ENCODE measurements at places on chromosomes 6 and 20.
A peak's percentile ranks its signal among the peaks of the same experiment; 100 is the strongest.

GRCh38 chr6:28357036-28357435 lies 7.3 kb downstream of the ZKSCAN3 start:
- DNase-seq: peak; percentile 8

DNA sequence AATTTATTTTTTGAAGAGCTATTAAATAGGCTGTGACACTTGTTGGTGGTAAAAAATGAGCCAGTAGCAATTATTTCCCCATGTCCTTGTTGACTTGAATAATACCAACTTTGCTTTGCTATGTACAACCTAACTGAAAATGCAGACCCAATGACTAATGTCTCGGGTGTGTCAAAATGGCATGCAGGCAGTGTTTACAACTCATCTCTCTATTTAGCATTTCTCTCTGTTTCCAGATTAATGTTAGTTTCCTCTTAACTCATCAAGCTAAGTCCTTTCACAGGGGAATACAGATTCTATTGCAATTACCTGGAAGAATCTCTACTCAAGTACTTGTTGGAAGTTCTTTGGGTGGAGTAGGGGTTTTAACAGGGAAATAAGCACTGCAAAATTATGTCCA lies 504.4 kb downstream of the BCKDHB start:
- DNase-seq: no peak

DNA sequence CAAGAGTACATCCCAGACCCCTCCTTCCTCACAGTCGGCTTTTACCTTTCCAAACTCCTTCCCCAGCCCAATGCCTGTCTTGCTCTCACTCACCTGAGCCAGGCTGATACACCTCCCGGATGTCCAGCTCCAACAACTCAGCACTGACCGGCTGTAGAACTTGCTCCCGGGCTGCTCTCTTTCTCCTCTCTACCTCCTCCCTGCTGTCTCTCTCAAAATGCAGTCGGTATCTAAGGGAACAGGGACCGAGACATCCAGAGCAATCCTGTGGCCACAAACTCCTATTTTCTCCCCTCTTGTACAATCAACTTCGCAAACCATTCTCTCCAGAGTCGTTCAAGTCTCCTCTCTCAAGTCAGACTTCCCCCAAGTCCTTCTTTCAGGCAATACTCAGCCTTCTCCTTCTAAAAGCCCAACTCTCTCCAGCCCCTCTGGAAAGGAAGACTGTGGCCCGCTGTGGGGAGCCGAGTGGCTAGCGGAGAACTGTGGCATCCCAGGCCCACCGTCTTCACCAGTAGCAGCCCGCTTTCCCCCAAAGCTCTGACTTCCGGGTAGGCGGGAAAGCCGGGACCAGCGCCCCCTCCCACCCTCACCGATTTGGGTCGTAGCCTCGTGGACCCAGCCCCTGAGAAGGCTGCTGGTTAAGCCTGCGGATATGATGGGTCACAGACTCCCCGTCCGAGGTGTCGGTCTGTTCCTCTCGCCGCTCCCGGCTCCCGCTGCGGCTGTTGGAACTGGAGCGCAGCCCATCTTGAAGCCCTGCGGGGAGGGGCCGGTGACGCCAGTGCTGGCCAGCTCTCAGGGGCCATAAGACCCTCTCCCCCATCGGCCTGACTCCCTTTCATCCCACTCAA lies 1.1 kb downstream of the GNL1 start:
- DNase-seq: peak; percentile 48

DNA sequence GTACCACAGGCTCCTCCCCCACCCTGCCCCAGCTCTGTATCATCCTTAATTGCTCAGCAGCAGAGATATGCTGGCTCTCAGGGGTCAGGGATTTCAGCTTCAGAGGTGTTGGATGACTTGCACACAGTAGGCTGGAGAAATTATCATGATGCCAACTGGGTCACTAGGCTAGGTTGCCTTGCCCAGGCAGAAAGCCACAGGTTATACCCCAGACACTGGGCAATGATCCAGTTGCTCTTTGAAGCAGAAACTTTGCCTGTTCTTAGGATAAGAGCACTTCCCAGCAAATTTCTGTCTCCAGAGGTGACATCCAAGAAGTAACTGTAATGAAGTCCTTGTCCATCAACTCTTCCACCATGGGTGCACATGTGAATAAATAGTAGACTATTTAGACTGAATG lies 38.3 kb upstream of the SCML4 start:
- DNase-seq: no peak

DNA sequence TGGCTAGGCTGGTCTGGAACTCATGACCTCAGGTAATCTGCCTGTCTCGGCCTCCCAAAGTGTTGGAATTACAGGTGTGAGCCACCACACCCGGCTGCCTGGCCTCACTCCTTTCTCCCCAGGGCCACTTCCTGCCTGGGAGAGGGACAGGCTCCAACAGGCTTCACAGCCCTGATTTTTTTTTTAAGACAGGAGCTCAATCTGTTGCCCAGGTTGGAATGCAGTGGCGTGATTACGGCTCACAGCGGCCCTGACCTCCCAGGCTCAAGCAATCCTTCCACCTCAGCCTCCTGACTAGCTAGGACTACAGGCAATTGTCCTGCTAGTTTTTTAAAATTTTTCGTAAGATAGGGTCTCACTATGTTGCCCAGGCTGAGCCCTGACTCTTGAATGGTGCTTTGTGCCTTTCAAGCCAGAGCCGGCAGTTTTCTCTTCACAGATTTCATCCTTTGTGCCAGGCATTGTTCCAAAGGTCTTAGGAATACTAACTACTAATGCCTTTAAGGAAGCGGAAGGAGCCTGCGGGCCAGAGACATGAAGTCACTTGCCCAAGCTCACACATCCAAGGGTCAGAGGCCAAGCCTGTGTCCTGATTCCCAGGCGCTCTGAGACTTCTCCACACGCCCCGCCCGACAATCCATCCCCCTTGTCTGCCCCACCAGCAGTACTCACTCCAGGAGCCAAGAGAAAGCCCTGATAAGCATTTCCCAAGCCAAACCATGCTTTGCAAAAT lies 19.2 kb downstream of the CAPN11 start:
- DNase-seq: no peak

GRCh38 chr6:16555550-16555949 lies 205.7 kb downstream of the ATXN1 start:
- DNase-seq: no peak

DNA sequence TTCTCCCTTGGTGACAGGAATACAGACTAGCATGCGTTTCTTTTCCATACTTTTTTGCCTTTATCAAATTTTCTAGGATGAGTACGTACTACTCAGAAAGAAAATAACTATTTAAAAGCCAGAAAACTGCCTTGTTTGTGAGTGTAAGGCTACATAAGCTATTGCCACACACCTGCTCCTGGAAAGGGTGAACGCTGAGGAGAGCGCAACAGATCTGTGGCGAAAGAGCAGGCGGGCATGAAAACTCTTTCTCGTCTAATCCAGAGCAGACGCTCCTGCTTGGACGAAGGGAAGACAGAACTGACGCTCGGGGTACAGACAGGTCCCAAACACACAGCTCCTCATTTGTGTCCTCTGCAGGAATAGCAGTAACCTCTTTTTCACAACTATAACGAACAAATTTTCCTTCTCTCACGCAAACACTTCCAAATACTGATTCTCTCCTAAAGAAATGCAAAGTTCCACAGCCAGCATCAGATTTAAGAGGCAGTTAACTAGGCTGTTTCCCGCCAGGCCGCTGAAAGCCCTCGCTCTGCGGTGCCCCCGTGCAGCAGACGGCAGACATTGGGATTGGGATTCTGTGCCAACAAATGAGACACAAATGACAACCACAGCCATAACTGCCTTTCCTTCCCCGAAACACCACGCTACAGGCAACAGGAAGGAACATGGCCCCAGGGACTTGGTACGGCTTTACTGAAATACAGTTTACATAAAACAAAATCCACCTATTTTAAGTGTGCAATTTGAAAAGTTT lies 20.0 kb downstream of the TAF4 start:
- no peak for DNase-seq

- DNase-seq: no peak
These were observed 539.1 kb upstream of the MARCKS start for GRCh38 chr6:113317891-113318574.

- DNase-seq: peak; percentile 18
These were observed 19.0 kb downstream of the TOMM34 start for GRCh38 chr20:44941120-44941691.

GRCh38 chr6:46000905-46001304 lies 14.8 kb downstream of the CLIC5 start:
- no peak for DNase-seq

DNA sequence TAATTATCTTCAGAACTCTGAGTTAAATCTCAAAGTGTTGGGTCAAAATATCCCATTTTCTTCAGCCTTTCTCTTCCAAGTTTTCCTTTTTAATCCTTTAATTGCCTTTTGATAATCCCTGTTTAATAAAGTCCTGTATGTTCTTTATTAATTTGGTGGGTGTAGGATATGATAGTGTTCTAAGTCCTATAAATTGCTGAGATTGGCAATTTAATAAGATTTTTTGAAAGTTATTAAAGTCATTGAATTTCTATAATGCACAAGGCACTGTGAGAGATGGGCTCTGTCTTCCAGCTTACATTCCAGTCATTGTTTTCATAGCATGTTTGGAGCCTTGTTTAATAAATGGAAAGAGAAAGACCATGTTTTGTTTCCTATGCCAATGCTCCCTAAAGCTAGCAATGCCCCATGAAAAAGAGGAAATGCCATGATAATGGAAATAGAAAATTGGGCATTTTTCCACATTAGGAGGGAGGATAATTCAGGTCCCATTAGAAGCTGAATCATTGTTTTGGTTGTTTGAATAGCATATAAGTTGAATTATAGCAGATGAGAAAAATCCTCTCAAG lies 404.8 kb downstream of the CD109 start:
- no peak for DNase-seq

DNA sequence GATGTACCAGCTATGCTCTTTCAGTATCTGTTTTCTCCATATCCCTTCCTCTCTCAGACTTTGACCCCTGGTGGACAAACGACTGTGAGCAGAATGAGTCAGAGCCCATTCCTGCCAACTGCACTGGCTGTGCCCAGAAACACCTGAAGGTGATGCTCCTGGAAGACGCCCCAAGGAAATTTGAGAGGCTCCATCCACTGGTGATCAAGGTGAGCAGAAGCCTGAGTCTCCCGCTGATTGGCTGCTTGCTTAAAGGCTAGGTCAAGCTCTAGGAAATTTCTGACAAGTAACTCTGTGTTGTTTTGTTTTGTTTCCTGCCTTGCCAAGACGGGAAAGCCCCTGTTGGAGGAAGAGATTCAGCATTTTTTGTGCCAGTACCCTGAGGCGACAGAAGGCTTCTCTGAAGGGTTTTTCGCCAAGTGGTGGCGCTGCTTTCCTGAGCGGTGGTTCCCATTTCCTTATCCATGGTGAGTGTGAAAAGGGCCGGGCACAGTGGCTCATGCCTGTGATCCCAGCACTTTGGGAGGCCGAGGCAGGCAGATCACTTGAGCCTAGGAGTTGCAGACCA lies 28.6 kb downstream of the C6orf89 start:
- DNase-seq: peak; percentile 57

DNA sequence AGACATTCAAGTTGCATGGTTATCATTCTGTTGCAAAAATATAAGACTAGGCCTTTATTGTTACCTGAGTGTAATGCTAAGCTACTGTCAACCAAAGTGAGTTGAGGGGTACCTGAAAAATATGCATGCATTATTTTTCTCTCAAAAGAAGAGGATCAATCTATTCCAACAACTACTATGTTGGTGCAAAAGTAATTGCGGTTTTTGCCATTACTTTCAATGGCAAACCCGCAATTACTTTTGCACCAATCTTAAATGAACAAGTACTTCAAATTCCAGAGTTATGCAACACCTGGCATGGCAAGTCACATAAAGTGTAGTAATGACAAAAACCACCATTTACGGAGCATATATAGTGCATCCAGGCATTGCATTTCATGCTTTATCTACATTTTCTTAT lies 307.0 kb upstream of the NOX3 start:
- no peak for DNase-seq
